ENCODE measurements at places on chromosomes 13 and 19.

GRCh38 chr19:46205183-46205984, 24.2 kb upstream of the IGFL1 start:
- DNase-seq: no peak

DNA sequence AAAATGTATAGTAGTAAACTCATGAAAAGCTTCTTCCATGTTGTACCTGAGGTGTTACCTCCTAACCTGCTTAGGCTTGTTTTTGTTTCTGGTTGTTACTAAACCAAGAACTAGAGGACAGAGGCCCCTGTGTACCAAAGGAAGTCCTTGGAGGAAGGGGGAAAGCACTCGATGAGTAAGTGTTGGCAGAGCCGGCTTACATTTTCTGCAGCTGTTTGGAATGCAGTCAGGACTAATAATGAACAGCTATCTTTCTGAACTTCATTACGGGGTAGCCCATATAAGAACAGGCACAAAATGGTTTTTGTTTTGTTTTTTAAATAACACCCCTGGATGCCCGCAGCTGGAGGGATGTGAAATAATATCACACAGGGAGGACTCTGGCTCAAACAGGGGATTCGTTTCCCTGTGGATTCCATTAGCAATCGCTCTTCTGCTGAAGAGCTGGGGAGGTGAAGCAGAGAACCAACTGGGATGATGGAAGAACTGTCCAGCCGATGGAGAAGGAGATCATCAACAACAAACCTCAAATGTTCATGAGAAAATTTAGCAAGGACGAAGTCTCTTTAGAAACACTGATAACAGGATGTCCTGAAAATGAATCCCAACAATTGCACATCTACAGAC, 214.2 kb upstream of the MAB21L1 start:
- DNase-seq: no peak

- DNase-seq: no peak
Observed at GRCh38 chr19:45814166-45814780, 835 bp downstream of the RSPH6A start.

DNA sequence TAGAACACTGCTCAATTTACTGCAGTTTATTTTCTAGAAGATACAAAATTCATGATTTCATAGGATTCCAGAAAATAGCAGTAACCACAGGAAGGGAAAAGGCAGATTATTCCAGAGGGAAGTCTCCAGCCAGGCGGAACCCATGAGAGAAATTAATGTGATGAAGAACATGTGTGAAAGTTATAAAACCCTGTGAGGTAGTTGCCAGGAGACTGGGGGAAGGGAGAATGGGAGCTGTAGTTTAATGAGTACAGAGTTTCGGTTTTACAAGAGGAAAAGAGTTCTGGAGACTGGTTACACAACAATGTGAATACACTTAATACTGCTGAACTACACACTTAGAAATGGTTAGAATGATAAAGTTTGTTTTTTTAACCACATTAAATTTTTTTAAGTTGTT, 14.2 kb upstream of the PDX1 start:
- no peak for DNase-seq

- DNase-seq: no peak
Observed at GRCh38 chr19:32164384-32164992, 180.9 kb upstream of the ZNF507 start.

GRCh38 chr19:30640252-30640965, 268.2 kb downstream of the ZNF536 start:
- DNase-seq: no peak

DNA sequence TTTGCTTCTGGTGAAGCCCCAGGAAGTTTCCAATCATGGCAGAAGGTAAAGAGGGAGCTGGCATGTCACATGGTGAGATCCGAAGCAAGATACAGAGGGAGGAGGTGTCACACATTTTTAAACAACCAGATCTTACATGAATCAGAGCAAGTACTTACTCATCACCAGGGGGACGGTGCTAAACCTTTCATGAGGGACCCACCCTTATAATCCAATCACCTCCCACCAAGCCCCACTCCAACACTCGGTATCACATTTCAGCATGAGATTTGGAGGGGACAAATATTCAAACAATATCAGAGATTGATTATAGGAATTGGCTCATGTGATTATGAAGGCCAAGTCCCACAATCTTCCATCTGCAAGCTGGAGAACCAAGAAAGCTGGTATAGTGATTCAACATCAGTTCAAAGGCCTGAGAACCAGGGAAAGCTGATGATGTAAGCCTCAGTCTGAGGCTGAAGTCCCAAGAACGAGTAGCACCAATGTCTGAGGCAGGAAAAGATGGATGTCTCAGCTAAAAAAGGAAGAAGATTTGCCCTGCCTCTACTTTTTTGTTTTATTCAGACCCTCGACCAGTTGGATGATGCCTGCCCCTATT, 58.6 kb upstream of the WDFY2 start:
- no peak for DNase-seq

DNA sequence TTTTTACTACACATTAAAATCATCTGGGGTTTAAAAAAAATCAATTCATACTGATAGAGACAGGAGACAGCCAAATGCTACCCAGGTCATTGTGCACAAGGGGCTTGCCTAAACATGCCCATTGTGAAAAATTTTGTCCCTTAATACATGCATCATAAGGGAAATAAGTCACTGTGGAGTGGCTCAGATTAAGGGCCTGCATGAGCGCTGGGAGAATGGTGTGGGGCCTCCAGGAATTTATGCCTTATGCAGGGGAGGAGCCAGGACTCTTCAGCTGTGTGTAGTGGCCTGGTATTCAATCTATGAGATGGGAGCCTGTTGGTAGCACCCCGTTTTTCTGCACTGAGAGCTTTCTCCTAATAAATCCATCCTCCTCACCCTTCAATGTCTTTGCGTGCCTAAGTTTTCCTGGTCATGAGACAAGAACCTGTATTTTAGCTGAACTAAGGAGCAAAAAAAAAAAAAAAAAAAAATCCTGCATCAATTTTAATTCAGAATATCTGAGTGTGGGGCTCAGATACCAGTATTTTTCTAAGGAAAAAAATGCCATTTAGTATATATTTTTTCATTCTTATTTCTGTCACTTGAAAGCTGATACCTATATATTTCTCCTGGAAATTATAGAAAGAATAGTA, 997.6 kb upstream of the ATXN8OS start:
- DNase-seq: no peak

GRCh38 chr19:4338441-4339355, at the start of gene STAP2:
STAP2 (minus strand) TSS chr19:4338827; CDS start chr19:4338753, 74 bp downstream.
- no peak for DNase-seq

DNA sequence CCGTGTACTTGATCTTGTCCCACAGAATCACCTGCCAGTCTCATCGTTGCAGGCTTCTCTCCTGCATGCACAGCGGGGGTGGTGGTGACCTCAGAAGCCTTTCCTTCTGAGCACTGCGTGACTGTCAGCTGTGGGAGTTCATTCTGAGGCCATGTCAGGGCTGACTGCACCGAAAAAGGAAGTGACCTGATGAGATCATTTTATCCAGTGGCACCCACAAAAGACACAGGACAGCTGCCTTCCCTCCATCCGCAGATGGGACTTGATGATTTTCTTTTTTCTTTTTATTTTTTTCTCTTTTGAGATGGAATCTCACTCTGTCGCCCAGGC, 89.7 kb downstream of the RAB20 start:
- no peak for DNase-seq

DNA sequence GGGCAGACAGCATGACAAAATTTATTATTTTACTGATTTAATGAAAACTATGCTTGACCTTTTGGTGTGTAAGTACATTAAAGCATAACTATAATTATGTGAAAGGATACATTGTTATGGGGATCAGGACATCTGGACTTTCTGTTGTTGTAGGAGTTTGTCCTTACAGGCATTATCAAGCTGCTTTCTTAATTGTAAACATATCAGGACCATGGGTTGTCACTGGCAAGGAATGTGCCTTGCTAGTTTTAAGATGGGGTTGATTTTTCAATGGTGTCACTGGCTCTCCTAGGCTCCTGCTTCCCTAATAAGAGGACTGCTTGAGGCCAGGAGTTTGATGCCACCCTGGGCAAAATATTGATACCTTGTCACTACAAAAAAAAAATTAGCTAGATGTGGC, 32.6 kb downstream of the KBTBD6 start:
- DNase-seq: no peak

GRCh38 chr19:49006905-49007304, 10.0 kb downstream of the LHB start:
- no peak for DNase-seq

- DNase-seq: no peak
Observed at GRCh38 chr19:32404933-32405430, 588 bp upstream of the DPY19L3 start.

DNA sequence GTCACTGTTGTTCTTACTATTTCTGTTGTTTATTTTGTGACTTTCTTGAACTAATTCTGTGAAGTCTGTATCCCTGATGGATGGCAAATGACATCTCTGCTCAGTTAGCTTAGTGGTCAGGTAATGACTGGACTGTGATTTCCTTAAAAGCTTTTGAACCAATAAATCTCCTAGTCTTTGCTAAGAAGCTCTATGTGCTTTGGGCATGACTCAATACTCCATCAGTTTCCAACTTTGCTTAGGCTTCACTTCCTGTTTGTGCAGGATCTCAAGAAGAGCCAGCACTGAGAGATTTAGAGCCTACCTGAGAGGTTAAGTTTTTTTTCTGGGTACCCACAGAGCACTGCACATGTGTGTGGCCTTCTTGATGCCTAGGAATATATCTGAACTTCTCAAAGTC, 329.7 kb upstream of the HTR2A start:
- DNase-seq: no peak

DNA sequence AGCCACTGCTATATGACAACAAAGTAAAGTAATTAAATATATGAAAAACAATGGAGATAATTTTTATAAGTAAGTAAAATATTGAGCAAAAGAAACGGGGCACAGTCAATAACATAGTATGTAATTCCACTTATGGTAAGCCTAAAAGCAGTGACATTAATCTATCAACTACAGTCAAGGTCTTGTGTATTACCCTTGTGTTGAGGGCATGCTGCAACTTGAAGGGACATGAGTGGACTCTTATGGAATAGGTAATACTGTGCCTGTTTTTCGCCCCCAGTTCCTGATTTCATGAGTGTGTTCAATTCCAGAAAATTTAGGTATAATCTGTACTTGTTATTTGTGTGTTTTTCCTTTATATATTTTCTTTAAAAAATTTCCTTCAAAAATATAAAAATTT, 201.3 kb upstream of the SLITRK6 start:
- no peak for DNase-seq

DNA sequence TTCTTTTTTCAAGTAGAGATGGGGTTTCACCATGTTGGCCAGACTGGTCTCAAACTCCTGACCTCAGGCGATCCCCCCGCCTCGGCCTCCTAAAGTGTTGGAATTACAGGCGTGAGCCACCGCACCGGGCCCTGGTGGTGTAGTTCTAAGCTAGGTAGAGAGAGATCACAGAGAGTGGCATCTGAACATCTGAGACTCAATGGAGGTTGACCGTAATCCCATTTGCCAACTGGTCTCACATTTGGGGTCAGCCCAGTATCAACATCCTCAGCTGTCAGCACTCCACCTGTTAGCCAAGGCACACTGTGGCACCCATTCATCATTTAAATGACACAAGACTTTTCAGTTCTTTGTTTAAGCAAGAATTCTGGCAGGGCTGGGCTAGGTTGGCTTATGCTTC, 8.1 kb downstream of the SELENOW start:
- no peak for DNase-seq

- DNase-seq: no peak
Observed at GRCh38 chr13:48478391-48478790, 54.5 kb downstream of the RCBTB2 start.

DNA sequence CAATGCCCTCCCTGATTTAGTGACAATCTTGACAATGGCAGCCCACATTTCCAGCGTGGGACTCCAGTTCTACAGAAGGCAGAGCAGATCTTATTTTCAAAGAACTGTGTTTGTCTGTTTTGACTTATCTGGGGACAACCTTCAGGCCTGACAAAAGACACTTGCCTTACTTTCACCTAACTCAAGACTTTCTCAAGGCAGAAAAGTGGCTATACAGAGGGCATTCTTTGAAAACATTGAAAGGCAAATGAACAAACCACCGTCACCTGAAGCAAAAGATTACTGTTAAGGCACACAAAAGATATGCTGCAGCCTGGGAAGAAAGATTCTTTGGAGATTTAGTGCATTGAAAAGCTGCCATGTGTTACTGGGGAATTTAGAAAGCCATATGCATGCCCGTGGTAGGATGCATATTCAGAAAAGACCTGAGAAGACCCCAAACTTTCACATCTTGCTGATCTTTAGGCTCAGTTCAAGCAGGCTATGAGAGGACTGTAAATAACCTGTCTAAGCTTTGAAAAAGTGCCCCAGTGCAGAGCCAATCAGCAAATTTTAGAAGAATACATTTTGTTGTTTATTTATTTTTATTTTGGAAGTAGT, 82.8 kb downstream of the TSC22D1 start:
- DNase-seq: no peak

DNA sequence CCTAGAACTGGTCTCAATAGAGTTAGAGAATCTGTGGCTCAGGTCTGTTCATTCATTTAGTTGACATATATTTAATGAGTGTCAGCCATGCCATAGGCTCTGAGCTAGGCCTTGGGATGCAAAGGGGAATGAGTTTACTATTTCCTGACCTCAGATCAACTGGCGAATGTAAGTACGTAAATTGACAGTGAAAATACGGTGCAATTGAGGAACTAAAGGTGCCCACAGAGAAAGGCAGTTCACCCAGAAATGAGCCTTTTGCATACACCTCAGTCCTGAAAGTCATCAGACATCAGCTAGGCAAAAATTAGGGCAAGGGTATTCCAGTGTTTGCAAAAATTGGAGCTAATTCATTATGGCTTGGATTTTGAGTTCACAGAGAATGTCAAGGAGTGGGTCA, 20.6 kb upstream of the UPF3A start:
- DNase-seq: no peak

- DNase-seq: no peak
Observed at GRCh38 chr19:2588081-2588777, 112.3 kb downstream of the GADD45B start.

DNA sequence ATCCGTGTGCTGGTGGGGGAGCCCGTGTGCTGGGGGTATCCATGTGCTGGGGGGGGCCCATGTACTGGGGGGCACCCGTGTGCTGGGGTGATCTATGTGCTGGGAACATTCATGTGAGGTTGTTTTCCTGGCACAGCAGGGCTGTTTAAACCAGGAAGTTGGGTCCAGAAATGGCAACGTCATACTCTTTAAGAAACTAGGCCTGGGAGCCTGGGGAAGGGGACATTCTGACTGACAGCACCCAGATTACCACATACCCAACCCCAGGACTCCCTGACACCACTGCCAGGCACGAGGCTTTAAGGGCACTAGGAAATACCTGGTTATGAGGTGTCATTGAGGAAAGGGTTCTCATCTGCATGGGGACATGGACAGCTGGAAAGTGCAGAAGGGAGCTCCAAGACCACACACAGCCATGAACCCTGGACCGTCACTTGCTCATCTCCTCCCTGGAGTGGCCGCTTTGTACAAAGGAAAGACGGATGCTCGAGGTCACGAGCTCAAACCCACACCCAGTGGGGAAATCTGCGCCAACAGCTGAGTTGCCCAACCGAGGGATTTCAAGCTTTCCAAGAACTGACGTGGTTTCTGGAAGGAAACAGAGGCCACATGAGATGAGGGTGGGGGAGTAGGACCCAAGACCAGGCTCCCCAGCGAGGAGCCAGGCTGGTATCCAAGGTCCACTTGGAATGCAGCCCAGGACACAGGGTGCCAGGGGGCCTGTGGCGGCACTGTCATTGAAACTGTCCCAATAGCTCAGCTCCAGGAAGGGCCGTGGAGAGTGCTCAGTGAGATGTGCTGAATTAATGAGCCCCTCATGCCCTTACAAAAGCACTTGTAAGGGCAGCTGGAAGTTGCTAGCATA, 40.9 kb downstream of the RAB20 start:
- no peak for DNase-seq
